ENCODE measurements at places on chromosomes 12 and 14. TPM values are rescaled to one million over a fixed set of nuclear protein-coding genes. Genes with fewer than 3 reads are reported as not detected.

The GPR84 gene
- total RNA-seq = not detected

GRCh38 chr12:71441836-71442566, 2.4 kb downstream of the LGR5 start:
- peaks cover 22% of the 10 kb centered on the region for H3K4me1 ChIP-seq
- no peak overlapping the region for H3K27ac ChIP-seq
- DNase-seq = no peak
- H3K36me3 ChIP-seq = no peaks in the 10 kb centered on the region
- H3K27me3 ChIP-seq = no peaks in the 10 kb centered on the region

GRCh38 chr12:97182769-97183168, 275.7 kb downstream of the NEDD1 start:
- no peak overlapping the region for H3K4me3 ChIP-seq
- no peak for DNase-seq
- no peaks in the 10 kb centered on the region for H3K36me3 ChIP-seq
- no peaks in the 10 kb centered on the region for H3K27me3 ChIP-seq
- no peaks in the 10 kb centered on the region for H3K4me1 ChIP-seq

The NRXN3 gene
- not detected for total RNA-seq

DNA sequence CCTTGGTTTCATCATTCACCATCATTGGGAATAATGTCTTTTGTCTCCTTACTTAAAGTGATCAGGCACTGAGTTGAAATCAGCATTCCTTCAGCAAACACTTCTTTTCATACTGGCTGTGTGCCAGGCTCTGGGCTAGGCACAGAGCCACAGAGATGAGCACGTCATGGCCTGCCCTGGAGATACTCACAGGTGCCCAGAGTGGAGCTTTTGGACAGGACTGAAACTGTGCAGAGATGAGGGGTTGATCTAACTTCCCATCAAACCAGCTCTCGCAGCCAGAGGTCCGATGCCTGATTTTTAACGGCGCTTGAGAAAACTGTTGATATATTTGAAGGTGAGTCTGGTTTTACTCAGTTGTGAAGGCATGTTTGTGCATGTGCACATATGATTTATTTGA, 43.1 kb downstream of the CACNA1C start:
- H3K27me3 ChIP-seq = no peaks in the 10 kb centered on the region
- H3K27ac ChIP-seq = no peak overlapping the region
- no peak for DNase-seq

DNA sequence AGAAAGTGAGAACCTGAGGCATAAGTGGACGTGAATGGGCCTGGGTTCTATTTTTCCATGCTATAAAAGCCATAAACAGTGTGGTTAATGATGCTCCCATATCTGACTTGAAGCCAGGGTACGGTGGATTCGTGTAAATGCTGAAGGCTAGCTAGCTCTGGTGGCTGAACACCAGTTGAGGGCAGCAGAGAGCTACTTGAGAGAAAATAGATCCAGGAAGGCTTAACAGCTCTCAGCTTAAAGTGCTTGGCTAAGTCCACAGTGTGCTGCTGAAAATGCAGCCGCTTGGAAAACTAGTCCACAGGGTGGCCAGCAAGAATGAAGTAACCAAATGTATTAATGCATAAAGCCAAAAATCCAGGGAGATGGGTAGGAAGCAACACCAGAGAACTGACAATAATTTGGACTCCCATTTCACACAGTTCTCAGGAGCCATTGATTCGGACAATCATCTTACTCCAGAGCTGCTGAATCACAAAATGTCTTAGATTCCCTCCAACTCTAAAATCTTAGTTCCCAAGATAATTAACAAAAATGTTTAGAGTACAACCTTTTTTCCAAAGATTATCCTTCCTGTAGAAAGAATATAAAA, 15.0 kb upstream of the FOXG1 start:
- H3K27ac ChIP-seq = no peak overlapping the region
- H3K4me1 ChIP-seq = no peaks in the 10 kb centered on the region
- H3K36me3 ChIP-seq = no peaks in the 10 kb centered on the region
- DNase-seq = no peak
- no peak overlapping the region for H3K4me3 ChIP-seq

GRCh38 chr12:118220702-118221101, 84.8 kb downstream of the PEBP1 start:
- peaks cover 16% of the 10 kb centered on the region for H3K36me3 ChIP-seq
- H3K27ac ChIP-seq = peak overlapping the region; percentile 70
- H3K4me1 ChIP-seq = peaks cover 17% of the 10 kb centered on the region
- H3K4me3 ChIP-seq = no peak overlapping the region

- H3K27me3 ChIP-seq = peaks cover 28% of the 10 kb centered on the region
- H3K4me1 ChIP-seq = no peaks in the 10 kb centered on the region
- H3K36me3 ChIP-seq = no peaks in the 10 kb centered on the region
- DNase-seq = no peak
- H3K4me3 ChIP-seq = no peak overlapping the region
Observed at GRCh38 chr12:102970780-102971179, 13.3 kb downstream of the ASCL1 start.

The NRL gene
- total RNA-seq = 8.8 TPM

The PROX2 gene
- not detected for total RNA-seq

- no peak for DNase-seq
- H3K4me1 ChIP-seq = peaks cover 32% of the 10 kb centered on the region
- H3K36me3 ChIP-seq = peaks cover 7% of the 10 kb centered on the region
- H3K27me3 ChIP-seq = no peaks in the 10 kb centered on the region
- H3K27ac ChIP-seq = no peak overlapping the region
Observed at GRCh38 chr14:77709412-77709811, 1.5 kb downstream of the SLIRP start.

DNA sequence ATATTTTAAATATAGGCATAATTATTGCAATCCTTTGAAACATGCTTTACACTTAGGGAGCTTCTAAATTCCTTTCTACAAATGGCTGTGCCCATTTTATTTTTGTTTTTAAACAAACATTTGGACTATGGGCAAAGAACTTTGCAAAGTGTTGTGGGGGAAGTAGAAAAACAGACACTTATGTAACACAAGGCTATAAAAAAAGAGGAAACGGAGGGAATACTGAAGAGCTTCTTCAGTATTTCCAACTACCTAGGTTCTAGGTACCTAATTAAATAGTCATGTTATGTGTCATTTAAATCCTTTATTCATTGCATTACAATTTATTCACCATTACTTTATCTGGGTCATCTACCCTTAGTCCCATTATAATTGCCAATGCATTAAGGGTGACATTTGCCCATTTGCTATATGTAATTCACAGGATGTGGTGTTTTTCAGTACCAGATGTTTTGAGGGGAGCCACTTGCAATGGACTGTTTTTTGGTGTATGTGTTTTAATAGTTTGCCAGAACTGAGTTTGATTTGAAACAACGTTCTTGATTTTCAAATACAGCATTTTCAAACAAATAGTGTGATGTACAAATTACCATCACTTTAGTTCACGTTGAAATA, 1.5 kb upstream of the MSRB3 start:
- peaks cover 35% of the 10 kb centered on the region for H3K27me3 ChIP-seq
- H3K36me3 ChIP-seq = no peaks in the 10 kb centered on the region
- no peak overlapping the region for H3K4me3 ChIP-seq
- no peak overlapping the region for H3K27ac ChIP-seq
- H3K4me1 ChIP-seq = peaks cover 20% of the 10 kb centered on the region

GRCh38 chr14:100748944-100749343, 22.3 kb downstream of the DLK1 start:
- no peak overlapping the region for H3K4me3 ChIP-seq
- H3K4me1 ChIP-seq = no peaks in the 10 kb centered on the region
- H3K27ac ChIP-seq = no peak overlapping the region
- H3K36me3 ChIP-seq = no peaks in the 10 kb centered on the region
- no peak for DNase-seq

The SLC8A3 gene
- 0.07 TPM for total RNA-seq

- no peaks in the 10 kb centered on the region for H3K27me3 ChIP-seq
- no peak overlapping the region for H3K4me3 ChIP-seq
- H3K4me1 ChIP-seq = peaks cover 30% of the 10 kb centered on the region
- H3K27ac ChIP-seq = no peak overlapping the region
- no peaks in the 10 kb centered on the region for H3K36me3 ChIP-seq
- no peak for DNase-seq
Observed at GRCh38 chr12:132461526-132461925, 28.4 kb upstream of the FBRSL1 start.

DNA sequence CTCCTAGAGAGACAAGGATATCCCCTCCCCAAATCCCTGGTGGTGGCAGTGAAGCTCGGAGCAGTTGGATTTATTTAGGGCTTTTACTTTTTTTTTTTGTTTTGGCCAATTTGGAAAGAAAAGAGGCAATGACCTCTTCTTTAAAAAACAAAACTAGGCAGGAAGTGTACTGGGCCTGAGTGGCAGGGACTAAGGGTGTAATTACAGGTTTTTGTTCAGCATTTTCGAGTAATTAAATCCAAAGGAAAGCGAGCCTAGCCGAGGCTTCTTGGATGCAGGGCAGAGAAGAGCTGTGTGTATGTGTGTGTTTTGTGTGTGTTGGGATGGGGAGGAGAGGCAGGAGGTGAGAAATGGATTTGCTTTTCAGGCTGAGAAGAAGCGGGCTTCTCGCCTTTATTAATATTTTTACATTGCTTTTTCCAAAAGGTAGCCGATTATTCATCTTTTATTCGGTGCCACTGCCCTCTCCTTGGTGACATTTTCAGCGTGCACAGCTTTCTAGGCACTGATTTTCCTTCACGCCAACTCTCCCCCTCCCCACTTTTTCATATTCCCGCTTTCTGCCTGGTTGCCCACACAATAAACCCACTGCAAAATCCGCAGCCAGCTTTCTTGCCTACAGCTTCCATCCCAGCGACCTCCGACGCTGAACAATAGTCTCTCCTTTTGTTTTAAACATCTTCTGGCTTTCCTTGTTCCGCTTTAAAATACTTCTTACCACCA, 8.9 kb upstream of the IRF2BPL start:
- peak overlapping the region; percentile 54 for H3K27ac ChIP-seq
- no peak overlapping the region for H3K4me3 ChIP-seq
- DNase-seq = no peak
- H3K4me1 ChIP-seq = peaks cover 71% of the 10 kb centered on the region
- H3K36me3 ChIP-seq = no peaks in the 10 kb centered on the region

- no peak overlapping the region for H3K27ac ChIP-seq
- DNase-seq = no peak
- no peaks in the 10 kb centered on the region for H3K4me1 ChIP-seq
- peaks cover 2% of the 10 kb centered on the region for H3K27me3 ChIP-seq
- H3K4me3 ChIP-seq = no peak overlapping the region
Observed at GRCh38 chr14:104437703-104438102, 141.9 kb upstream of the C14orf180 start.

DNA sequence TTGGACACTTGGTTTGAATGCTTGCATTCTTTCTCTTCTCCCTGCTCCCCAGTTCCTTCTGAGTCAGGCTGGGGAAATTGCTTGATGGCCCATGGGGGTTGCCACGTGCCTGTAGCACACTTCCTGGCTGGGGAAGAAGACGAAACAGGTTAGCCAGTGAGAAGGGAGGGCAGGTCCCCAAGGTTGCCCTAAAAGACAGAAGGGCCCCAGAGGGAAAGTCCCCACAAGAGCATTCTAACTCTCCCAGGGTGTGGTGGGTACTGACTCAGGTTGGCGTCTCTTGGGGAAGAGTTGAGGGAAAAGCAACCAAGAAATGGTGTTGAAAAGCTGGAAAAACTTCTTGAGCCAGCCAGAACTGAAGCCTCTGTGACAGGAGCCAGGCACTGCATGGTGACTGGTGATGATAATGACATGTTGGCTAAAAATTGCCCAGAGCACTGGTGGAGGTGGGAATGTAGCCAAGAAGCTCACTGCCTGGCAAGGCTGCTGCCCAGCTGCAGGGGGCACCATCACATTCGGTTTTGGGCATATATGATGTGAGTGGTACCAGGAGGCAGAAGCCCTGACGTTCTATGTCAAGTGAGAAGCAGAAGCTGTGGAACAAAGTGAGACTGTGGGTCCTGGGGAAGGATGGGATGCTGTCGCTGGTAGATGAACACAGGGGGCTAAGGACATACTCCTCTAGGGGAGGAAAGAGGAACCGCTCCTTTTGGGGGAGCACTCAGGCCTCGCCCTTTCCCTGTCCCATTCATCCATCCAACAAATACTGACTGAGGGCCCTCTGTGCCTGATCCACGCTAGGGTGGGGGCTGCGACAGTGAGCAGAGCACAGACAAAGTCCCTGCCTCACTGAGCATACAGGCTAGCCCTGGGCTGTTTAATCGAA, 8.1 kb upstream of the RABGGTA start:
- no peaks in the 10 kb centered on the region for H3K27me3 ChIP-seq
- no peak overlapping the region for H3K4me3 ChIP-seq
- H3K36me3 ChIP-seq = no peaks in the 10 kb centered on the region
- peak overlapping the region; percentile 80 for H3K27ac ChIP-seq
- peaks cover 60% of the 10 kb centered on the region for H3K4me1 ChIP-seq
- peak; percentile 87 for DNase-seq

- no peaks in the 10 kb centered on the region for H3K27me3 ChIP-seq
- peaks cover 15% of the 10 kb centered on the region for H3K4me1 ChIP-seq
- H3K4me3 ChIP-seq = peak overlapping the region; percentile 97
- H3K27ac ChIP-seq = peak overlapping the region; percentile 98
- H3K36me3 ChIP-seq = no peaks in the 10 kb centered on the region
Observed at GRCh38 chr14:90382491-90383125, 14.2 kb upstream of the CALM1 start.

GRCh38 chr14:33486332-33486890, 464.5 kb downstream of the EGLN3 start:
- no peak overlapping the region for H3K27ac ChIP-seq
- H3K27me3 ChIP-seq = no peaks in the 10 kb centered on the region
- H3K36me3 ChIP-seq = no peaks in the 10 kb centered on the region
- DNase-seq = no peak

The PRR4 gene
- total RNA-seq = 1.0 TPM

DNA sequence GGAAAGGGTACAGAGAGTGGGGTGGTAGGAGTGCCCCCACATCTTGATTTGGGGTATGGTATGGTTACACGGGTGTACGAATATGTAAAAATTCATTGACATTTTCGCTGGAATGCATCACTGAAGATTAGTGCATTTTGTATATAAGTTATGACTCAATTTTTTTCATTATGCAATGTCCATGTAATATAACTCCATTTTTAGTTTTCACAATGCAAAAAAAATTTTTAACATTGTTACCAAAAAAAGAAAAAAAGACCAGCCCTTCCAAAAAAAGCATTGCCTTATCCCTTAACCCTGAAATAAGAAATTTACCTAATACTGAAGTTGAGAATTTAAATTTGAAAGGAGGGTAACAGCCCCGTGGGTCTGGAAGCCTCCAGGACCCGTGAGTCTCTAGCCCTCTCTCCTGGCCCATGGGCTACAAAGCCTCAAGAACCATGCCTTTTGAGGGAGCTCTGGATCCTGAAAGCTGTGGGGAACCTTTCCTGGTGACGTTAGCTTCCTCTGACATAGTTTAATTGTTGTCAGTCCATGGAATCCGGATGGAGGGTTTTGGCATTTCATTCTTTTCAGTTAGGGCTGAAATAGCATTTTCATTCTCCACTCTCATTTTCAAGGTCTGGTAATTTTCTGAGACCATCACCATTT, 55.6 kb upstream of the ACTN1 start:
- no peak overlapping the region for H3K4me3 ChIP-seq
- DNase-seq = no peak
- H3K27me3 ChIP-seq = peaks cover 17% of the 10 kb centered on the region
- H3K27ac ChIP-seq = no peak overlapping the region
- no peaks in the 10 kb centered on the region for H3K36me3 ChIP-seq
- no peaks in the 10 kb centered on the region for H3K4me1 ChIP-seq

The CNTN1 gene
- total RNA-seq = not detected
